ENCODE measurements at places on chromosomes 5 and 9.
A peak's percentile ranks its signal among the peaks of the same experiment; 100 is the strongest.

- ATAC-seq, result peak; percentile 95
These were observed 48.0 kb upstream of the CAST start for GRCh38 chr5:96614110-96614691.

GRCh38 chr5:31937226-31937625 is 236.9 kb downstream of the GOLPH3 start:
- no peak for ATAC-seq

DNA sequence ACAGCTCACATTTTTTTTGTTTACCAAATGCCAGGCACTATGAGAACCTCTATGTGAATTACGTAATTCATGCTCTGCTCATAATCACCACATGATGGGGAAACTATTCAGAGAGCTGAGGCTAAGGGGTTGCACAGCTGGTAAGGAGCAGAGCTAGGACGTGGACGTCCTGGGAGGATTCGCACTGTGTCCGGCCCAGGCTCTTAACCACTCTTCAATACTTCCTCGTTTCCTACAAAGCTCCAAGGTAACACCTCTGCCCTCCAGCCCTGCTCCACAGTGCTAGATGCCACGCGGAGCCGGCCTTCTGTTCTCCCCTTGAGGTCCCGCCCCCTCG is 8.7 kb downstream of the PHF19 start:
- peak; percentile 1 for ATAC-seq

DNA sequence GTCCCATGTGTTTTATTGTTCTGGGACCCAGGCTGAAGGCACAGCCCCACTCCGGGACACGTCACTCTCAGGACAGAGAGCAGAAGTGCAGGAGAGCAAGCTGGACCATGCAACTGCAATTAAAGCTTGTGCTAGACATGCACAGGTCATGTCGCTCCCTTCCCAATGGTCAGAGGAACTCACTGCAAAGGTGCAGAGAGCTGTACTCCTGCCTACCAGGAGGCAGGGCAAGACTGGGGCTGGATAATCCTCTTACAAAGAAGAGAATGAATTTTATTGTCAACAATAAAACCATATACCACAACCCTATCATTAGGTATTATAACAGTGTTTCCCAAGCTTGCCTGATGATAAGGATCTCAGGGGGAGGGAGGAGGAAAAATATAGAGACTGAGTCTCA is 74.0 kb upstream of the NEK6 start:
- ATAC-seq, result no peak

GRCh38 chr9:84959339-84959738 is 289.8 kb downstream of the NTRK2 start:
- ATAC-seq, result no peak

GRCh38 chr5:154881986-154882385 is 23.6 kb downstream of the CNOT8 start:
- ATAC-seq, result no peak

- ATAC-seq, result no peak
These were observed 52.6 kb downstream of the PLAC8L1 start for GRCh38 chr5:146052780-146053179.

DNA sequence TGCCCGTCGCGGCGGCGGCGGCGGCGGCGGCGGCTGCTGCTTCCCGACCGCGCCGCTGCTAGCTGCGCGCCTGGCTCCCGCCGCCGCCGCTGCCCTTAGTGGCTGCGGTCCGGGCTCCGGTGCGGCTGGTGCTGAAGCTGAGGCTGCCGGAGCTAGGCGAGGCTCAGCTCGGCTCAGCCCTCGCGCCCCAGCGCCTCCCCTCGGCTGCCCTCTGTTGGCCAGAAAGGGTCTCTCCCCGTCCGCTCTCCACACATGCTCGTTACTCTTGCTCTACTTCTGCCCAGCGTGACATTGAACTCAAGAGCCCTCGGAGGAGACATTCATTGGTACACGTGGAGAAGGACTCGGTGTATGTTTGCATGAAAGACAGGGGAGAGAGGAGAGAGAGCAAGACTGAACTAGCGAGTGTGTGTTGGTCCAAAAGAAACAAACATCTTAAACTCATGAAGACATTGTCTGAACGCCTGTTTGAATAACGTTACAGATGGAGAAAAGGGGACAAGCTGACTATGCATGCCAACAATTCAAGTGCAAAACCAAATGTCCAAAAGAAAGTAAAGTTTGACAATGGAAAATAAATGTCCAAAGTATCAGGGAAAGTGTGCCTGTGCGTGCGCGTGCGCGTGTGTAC is at the start of gene HCN1:
Gene HCN1, minus strand, starts transcription at position 175 of the 631 bp plus-strand sequence.
- peak; percentile 44 for ATAC-seq

DNA sequence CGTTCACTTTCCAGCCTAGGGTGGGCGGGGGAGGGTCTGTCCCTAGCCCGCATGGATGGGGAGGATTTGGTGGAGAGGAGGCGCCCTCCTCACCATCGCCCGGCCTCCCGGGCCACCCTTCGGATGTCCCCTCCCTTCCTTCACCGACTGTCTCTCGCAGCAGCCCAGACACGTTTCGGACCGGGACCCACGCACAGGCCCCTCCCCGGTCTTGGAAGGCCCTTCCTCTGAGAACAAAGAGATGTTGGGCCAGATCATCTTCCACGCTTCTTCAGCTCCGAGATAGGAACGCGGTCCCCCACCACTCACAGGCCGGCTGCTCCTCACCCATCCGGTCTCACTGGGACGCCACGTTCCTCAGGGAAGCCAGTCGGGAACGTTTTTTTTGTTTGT is 640 bp upstream of the DPM2 start:
- ATAC-seq, result peak; percentile 2

DNA sequence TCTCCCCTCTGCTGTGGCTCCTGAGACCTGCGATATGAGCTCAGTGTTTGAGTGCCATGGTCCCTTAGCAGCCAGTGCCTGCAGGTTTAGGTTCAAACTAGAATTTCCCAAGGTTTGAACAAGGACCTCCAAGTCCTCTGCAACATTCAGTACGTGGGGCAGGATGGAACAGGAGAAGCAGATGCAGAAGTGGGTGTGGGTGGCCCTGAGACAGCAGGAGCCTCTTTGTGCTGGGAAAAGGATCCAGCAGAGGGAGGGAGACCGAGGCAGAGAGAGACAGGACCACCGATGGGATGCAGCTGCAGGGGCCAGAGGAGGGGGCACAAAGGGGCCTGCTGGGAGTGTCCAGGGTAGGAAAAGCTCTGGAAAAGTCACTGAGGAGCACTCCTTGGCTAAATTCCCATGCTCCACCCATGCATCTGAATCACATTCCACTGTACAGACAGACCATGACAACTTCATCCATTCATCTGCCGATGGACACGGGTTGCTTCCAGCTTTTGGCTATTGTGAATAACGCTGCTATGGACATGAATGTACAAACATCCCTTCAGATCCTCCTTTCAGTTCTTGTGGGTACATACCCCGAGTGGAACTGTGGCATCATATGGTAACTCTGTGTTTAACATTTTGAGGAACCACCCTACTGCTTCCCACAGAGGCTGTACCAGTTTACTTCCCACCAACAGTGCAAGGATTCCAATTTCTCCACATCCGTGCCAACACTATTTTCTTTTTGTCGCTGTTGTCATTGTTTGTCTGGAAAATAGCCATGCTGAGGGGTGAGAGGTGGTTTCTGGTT is 26.7 kb upstream of the SUSD3 start:
- no peak for ATAC-seq

GRCh38 chr9:93131599-93132286 is 2.3 kb downstream of the NINJ1 start:
- no peak for ATAC-seq

GRCh38 chr5:148391422-148391821 is 7.7 kb downstream of the FBXO38 start:
- no peak for ATAC-seq

DNA sequence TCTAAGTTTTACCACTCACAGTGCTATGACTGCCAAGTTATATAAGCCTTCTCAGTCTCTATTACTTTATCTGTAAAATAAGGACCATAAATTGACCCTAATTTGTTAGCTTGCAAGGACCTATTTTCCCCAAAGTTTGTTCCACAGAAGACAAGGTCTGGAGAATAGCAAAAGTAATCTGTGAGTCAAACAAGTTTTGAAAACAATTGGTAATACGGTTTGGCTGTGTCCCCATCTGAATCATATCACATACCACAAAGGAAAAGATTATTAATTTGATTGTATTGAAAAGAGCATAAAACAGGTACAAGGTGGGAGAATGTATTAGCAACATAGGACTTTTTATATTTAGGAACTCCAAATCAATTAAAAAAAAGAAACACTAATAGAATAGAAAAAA is 124.0 kb upstream of the TARS1 start:
- ATAC-seq, result peak; percentile 34

- ATAC-seq, result no peak
These were observed 5.8 kb upstream of the POMT1 start for GRCh38 chr9:131496844-131497405.

GRCh38 chr5:132546108-132546507 is 2.8 kb upstream of the IL5 start:
- peak; percentile 94 for ATAC-seq

DNA sequence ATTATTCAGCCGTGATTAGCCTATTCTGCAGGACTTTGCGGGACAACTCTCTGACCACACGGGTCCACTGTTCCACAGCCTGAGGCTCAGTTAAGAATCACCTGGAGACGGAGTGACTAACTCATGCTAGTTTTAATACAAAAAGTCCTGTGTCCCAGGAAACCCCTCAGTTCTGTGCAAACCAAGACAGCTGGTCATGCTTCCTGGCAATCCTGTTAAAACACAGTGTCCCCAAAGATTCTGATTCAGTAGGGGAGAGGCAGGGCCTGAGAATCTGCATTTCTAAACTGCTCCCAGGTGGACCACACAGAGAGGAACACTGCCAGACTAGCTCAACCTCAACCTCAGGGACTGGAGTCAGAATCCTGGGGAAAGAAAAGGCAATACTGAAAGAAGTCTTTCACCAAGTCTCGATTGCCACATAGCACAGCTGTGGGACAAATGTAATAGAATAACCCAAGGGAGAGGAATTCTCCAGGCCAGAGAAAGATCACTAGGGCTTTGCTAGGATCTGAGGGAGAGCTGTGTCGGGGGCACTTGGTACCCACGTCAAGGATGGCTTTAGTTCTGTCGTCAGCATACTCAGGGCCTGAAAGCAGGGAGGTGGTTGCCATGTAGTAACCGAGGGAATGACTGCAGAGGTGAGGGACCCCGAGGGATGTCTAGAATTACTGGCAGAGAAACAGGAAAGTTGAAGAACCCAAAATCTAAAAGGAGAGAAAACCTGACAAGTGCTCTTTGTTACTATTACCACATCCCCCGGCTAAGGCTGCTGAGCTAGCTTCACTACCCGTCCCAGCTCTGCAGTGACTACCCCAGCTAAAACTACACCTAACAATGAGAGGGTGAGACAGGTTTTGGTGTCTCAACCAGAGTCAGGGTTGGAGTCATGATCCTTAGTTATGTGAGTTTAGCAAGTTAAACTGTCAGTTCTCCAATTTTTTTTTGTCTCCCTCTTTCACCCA is 8.6 kb downstream of the SUSD1 start:
- ATAC-seq, result no peak

DNA sequence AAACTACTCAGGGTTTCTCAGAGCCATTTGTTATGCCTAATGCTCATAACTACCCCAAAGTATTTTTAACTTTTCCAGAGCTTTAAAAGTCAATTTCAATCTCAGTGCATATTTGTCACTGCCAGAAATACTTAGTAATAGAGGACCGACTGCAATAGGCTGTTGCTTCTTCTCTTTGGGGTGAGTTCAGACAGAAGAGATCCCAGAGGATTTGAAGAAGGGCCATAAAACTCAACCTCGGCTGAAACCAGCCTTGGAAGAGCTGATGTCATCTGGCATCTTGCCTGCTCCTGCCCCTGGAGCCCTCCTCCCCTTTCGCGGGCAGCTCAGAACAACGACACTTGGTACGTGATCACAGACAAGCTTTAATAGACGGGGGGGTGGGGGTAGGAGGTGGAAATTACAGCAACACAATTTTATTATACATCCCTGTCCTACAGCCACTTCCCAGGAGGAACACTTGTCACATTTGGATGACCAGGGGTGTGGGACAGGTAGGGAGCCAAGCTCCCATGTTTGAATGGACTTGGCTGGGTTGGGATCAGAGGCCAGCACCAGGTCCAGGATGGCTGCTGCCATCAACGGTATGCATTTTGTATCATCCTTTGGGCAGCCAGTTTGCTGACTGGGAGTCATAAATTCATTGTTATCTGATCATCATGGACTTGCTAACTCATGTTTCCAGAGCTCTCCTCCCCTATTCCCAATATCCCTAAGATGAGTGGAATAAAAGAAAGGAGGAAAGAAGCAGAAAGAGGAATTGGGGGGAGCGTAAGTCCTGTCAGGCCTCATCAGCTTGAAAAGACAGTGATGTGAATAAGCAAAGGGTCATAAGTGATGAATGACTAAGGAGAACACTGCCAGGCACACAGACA is 186.6 kb upstream of the PANK3 start:
- ATAC-seq, result no peak

DNA sequence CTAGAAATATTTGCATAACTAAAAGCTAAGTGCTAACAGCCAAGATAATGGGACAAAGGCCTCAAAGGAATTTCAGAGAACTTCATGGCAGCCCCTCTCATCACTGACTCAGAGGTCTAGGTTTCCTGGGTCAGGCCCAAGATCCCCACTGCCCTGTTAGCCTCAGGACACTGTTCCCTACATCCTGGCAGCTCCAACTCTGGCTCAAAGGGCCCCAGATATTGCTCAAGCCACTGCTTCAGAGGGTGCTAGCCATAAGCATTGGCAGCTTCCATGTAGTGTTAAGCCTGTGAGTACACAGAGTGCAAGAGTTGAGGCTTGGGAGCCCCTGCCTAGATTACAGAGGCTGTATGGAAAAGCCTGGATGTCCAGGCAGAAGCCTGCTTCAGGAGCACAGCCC is 998.1 kb downstream of the TLE1 start:
- ATAC-seq, result no peak

DNA sequence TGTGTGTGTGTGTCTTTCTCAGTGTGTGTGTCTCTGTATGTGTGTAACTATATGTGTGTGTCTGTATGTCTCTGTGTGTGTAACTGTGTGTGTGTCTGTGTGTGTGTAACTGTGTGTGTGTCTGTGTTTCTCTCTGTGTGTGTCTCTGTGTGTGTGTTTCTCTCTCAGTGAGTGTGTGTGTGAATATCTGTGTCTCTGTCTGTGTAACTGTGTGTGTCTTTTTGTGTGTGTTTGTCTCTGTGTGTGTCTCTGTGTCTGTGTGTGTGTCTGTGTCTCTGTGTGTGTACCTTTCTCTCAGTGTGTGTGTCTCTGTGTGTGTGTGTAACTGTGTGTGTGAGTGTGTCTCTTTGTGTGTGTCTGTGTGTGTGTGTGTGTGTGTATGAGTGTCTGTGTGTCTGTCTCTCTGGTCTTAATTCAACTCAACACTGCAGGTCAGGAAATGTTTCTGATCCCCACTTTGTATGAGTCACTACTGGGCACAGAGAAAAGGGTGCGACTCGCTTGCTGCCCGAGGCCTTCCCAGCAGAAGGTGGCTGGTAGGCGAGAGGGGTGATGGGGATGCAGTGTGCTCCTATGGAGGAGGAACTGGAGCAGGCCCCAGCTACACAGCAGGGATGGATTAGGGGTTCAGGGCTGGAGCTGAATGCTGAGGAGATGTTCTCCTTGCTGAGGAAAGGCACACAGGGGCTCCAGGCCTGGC is 52.1 kb downstream of the NSG2 start:
- no peak for ATAC-seq
